Daoy (cell line): ENCODE measurements at places on chromosomes 16 and 17. TPM values are rescaled to one million over a fixed set of nuclear protein-coding genes. Genes with fewer than 3 reads are reported as not detected.

KRTAP4-4 gene
- total RNA-seq, result not detected in 2 replicates

ADAP2 gene
- total RNA-seq, result 6.9 TPM in 1 of 2 replicates, not detected in the other

GRCh38 chr16:82752172-82752571 lies 125.4 kb downstream of the CDH13 start:
- no peak for DNase-seq

GRCh38 chr17:30848021-30848420 lies 16.3 kb downstream of the ATAD5 start:
- no peak for DNase-seq

- DNase-seq, result no peak
Observed at GRCh38 chr16:63623551-63624039, 1498.3 kb downstream of the CDH11 start.

GRCh38 chr17:35038453-35038852 lies 25.1 kb downstream of the RFFL start:
- no peak for DNase-seq

GRCh38 chr17:7191571-7192270 lies 12.6 kb upstream of the ASGR1 start:
- peak; percentile 44 for DNase-seq

- peak; percentile 14 for DNase-seq
Observed at GRCh38 chr17:4407851-4408250, 25.9 kb upstream of the SPNS3 start.

- no peak for DNase-seq
Observed at GRCh38 chr16:27993587-27993986, 69.9 kb downstream of the GSG1L start.

DNA sequence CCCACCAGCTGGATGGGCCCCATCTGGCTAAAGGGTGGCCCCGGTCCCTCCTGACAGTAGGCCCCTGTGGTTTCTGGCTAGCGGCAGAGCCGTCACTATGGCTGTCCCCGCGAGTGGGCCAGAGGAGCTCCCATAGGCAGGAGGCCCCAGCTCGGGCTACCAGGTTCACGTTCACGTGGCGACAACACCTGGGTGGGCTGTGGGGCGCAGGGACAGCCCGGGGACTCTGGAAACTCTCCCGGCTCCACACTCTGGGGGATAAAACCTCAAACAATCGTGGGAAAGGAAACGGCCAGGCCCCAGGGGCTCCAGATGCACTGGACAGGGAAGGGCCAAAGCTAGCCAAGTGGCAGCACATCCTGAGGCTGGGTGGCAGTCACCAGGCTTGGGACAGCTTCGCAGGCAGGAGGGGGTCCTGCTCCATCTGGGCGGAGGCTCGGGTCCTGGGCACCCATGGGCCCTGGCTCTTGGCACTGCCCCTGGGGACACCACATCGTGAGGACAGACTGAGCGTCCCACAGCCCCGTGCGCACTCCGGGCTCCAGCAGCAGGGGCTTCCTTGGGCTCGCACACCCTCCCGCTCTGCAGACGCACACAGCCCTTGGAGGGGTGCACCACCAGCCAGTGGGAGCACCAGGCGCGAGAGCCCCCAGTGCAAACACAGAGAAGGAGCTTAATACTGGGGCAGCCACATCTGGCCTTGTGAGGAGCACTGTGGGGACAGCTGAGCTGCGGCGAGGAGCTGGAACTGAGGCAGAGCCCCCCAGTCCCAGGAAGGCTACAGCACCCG lies 4.4 kb downstream of the RNF166 start:
- DNase-seq, result no peak
